ENCODE measurements at places on chromosomes 4 and X.

- no peak for DNase-seq
Measured at GRCh38 chr4:133263104-133263503, 114.0 kb downstream of the PCDH10 start.

- no peak for DNase-seq
Measured at GRCh38 chr4:146224326-146224966, 10.1 kb downstream of the REELD1 start.

DNA sequence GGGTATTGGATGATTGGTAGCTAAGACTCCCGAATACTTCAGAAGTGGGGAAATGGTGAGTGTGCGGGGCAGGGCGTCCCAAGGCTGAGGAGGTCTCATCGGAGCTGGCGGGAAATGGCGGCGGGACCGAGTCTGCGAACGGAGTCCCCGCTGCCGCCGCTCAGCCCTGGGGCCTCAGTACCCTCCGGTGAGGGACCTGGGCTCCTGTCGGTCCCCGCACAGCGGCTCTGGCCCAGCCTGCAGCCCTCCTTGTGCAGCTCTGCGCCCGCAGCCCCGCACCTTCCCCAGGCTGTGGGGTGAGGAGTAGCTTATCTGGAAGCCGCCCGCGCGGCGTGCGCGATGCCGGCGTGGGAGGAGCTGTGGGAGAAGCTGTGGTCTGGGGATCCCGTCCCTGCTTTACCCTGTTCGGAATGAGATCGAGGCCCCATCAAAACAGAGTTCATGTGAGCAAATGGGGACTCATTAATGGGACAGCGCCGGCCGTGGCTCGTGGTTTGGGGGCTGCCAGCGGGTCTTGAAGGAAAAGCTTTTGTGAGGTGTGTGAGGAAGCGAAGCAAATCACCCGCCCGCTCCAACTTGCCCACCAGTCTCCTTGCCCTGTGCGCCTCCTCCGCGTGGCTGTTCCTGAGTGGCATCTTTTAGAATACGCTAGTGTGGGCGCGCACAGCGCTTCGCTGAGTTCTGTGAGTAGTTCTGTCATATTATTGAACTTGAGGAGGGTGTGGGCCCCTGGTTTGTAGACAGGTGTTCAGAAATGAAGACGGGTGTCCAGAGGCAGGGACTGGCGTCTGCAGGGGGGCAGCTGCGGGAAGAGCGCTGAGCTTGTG, 531 bp downstream of the ZNF141 start:
- DNase-seq, result peak; percentile 44

GRCh38 chr4:11618666-11619282, 190.1 kb upstream of the HS3ST1 start:
- DNase-seq, result no peak

DNA sequence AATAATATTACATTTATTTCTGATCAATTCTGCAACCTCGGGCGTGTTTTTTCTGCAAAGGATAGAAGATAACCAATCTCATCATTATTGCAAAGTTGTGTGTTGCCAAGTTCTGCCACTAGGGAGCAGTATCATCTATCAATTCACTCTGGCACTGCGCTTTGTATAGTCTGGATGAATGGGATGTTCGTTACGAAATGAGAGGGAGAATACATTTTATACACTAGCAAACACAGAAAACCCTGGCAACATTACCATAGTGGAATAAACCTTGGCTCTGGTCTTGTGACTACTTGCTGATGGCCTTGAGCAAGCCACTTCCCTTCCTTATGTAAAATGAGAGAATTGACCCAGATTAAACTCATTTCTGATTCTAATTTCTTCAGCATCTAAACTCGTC, 97.5 kb upstream of the ZNF518B start:
- DNase-seq, result peak; percentile 5

GRCh38 chr4:40622913-40623312, 6.8 kb downstream of the RBM47 start:
- DNase-seq, result no peak

DNA sequence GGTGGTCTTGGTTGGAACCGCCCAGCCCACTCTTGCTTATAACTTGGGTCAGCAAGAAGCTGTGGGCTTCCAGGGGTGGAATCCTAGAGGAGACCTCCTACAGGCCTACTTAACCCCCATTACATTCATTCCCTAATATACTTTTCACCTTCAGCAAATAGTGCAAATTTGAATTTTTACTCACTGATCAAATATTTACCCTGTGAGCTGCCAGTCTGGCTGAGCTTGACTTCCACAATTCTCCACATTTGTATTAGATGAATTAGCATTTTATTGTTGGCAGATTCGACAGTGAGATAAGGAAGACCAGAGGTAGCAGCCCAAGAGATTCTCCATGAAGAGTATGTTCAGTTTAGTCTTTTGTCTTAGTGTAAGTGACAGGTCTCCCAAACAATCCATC, 199.6 kb downstream of the BCOR start:
- DNase-seq, result no peak

DNA sequence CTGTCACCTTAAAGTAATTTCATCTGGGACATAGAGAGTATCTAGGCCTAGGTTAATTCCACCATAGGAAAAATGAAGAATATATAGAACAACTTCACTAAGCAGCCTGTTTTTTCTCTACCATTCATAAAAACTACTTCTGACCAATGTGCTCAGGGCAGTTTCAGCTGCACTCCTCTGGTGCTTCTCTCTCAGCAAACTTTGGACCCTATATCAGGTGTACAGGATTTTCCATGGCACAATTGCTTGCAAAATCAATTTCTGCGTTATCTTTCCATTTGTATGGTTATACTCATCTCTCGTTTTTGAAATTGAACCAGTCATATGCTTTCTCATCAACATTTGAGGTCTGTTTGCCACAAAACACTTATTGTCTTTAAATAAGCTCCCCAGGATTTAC, 52.1 kb upstream of the FMR1 start:
- no peak for DNase-seq

GRCh38 chrX:85611926-85612325, 232.5 kb upstream of the POF1B start:
- no peak for DNase-seq

GRCh38 chr4:176359590-176359989, 39.8 kb downstream of the SPCS3 start:
- no peak for DNase-seq

- no peak for DNase-seq
Measured at GRCh38 chrX:21800344-21800770, 39.1 kb upstream of the MBTPS2 start.

DNA sequence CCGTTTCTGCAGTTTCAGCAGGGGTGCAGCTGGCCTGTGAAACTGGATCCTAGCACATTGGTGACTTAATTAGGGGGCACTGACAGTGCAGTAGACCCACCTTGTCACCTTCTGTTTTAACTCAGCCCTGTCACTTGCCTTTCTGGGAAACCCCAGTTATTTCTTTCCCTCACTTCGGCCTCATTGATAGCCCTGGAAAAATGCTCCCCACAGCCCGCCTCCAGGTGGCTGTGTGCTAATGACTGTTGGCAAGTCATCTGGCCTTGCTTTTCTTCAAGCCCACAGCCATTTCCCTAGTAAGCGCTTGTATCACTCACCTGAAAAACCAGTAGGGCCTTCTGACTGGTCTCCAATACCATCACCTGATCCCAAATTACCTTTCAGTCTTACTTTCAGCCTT, 3.3 kb downstream of the CXCR3 start:
- no peak for DNase-seq

DNA sequence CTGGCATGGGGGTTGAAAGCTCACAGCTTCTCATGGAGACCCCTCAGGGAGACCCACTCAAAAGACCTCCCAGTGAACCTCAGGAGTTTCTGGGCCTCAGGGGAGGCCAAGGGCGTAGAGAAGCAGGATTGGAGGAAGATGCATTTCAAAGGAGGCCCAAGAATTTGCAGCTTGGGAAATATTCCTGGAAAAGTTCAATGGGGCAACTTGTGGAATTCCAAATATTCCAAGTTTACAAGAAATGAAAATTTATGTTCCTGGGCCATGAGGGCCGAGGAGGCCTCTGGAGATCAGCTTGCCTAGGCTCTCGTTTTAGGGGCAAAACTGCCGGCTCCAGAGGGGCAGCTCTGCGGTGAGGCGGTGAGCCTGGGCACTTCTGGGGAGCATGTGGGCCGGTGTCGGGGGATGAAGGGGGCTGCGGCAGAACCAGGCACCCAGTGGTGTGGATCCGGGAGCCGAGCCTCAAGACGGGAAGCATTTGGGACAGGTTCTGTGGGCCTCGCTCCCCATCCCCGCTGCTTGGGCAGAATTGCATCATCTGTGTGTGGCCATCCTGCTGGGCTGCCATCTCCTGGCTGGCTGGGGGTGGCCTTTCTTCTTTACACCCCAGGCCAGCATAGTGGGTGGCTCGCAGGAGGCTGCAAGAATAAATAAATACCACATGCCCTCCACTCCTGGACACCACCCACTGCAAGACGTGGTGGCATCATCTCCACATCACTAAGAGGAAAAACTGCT, 54.6 kb upstream of the GPR78 start:
- DNase-seq, result no peak

GRCh38 chr4:8727131-8727530, 134.6 kb downstream of the CPZ start:
- DNase-seq, result no peak

DNA sequence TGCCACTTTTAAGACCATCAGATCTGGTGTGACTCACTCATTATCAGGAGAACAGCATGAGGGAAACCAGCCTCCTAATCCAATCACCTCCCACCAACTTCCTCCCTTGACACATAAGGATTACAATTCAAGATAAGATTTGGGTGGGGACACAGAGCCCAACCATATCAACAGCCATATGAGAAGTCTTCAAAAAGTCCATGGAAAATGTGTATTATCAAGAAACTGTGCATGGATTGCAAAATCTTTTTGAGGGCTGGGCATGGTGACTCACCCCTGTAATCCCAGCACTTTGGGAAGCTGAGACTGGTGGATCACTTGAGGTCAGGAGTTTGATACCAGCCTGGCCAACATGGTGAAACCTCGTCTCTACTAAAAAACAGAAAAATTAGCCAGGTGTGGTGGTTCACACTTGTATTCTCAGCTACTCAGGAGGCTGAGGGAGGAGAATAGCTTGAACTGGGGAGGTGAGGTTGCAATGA, 17.8 kb upstream of the RPL39 start:
- DNase-seq, result no peak

DNA sequence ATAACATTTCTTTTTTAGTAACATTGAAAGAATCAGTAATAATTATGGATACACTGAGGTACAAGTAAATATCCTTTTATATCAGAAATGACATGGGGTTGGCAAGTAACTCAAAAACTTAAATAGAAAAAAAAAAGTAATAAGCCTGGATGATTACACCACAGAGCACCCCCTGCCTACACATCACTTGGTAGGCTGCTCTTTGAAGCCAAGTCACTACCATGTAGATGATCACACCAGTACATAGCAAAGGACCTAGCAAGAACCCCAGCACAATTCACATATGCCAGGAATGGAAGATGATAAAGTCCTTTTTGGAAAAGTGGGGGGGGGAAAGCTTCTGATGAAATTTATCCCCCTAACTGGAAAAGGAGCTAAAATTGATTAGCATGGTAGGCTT, 56.9 kb downstream of the METTL14 start:
- no peak for DNase-seq

DNA sequence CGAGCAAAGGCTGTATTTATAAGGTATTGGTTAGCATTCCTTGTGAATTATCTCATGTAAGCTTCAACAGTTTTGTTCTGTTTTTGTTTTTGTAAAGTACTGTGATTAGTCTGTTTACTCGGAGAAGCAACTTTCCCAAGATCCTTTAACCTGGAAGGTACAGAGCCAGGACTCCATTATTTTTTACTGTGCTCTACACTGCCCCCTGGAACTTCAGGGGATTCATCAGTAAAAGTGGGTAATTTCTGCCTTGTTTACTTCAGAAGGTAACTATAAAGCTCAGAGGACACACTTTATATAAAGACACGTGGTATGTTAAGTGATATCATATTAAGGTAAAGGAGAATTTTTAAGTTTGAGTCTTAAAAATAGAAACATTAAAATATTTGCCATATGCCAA, 124.9 kb downstream of the IQCM start:
- no peak for DNase-seq

DNA sequence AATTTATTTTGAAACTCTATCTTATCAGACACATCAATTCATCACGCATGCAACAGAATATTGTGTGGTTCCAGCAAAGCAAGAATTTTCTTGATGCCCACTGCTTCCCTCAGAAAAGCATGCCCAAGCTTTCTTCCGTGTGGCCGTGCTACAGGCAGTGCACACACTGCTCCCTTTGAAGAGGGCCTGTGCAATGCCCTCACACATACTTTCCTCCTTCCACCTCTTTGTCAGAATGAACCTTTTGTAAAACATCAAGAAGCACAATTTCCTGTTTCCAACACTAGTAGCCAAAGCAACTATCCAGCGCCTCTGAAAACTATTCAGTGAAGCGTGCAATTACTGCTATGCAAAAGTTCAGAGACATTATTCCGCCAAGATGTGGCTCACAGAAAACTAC, 201.7 kb downstream of the NLGN4X start:
- no peak for DNase-seq

DNA sequence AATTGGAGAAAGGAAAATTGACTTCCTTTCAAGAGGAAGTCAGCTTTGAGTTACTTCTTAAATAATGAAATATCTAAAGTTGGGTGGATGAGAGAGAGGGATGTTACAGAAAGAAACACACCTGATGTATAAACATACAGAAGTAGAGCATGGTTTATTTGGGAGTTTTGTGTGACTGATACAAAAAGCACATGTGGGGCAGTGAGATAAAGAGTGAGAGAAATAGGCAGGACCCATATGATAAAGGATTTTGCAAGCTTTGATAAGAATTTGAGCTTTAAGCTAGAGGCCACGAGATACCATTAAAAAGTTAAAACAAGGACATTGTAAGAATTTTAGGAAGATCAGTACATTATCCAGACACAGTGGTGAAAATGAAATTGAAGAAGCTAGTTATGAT, 263.3 kb upstream of the GPRIN3 start:
- DNase-seq, result no peak

- no peak for DNase-seq
Measured at GRCh38 chr4:120466429-120466828, 399.8 kb upstream of the MAD2L1 start.

Measured in activated CD4-positive, CD25-positive, alpha-beta regulatory T cell (primary cell).